Astrocyte of the hippocampus (primary cell): ENCODE measurements at places on chromosomes 13 and 19.

DNA sequence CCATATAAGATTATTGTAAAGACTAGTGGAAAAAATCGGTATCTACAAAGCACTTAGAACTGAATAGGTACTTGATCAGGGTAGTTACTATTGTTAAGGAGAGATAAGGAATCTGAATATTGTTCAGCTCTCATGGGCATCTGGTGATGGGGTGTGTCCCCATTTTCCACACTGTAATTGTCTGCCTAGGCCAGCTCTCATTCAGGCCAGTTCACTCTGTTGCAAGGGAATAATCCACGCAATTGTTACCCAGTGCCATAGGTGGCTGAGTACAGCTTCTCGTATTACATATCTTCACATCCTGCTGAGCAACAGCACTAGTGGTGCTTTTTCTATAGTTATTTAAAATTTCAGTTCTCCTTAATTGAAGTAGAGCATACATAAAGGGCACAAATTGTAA is 45.6 kb upstream of the C13orf42 start:
- no peak for DNase-seq

DNA sequence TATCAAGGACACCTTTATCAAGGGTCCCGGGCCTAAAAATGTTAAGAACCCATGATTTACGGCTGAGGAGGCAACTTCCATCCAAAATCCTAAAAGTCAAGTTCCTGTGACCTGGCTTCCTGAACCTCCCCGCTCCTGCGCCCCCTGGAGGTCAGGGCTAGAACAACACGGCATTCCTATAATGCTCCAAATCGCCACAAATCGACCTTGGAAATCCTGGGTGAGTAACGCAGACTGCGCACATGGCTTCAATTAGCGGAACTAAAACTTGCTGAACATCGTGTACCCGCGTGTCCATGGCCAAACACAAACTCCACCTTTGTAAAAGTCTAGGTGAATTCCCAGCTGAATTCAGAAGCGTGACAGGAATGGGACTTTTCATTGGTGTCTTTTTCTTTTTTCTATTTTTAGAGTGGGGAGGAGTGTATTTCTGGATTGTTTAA is 4.3 kb upstream of the C5AR1 start:
- peak; percentile 79 for DNase-seq

DNA sequence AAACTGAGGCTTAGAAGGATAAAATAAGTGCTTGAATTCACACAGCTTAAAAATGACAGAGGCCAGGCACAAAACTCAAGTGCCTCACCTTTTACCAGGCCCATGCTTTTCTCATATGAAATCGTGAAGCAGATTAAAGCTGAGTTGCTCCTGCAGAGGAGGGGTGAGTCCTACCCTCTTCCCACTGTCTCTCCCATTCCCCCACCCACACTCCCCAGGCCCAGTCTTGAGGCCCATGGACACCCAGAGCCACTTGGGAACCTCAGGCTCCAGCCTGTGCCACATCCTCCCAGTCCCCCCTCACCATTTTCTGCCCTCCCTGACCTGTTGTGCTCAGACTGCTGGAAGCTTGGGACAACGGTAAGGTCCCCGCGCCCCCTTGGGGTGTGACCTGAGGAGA is 17.5 kb downstream of the ZNF574 start:
- DNase-seq = no peak

DNA sequence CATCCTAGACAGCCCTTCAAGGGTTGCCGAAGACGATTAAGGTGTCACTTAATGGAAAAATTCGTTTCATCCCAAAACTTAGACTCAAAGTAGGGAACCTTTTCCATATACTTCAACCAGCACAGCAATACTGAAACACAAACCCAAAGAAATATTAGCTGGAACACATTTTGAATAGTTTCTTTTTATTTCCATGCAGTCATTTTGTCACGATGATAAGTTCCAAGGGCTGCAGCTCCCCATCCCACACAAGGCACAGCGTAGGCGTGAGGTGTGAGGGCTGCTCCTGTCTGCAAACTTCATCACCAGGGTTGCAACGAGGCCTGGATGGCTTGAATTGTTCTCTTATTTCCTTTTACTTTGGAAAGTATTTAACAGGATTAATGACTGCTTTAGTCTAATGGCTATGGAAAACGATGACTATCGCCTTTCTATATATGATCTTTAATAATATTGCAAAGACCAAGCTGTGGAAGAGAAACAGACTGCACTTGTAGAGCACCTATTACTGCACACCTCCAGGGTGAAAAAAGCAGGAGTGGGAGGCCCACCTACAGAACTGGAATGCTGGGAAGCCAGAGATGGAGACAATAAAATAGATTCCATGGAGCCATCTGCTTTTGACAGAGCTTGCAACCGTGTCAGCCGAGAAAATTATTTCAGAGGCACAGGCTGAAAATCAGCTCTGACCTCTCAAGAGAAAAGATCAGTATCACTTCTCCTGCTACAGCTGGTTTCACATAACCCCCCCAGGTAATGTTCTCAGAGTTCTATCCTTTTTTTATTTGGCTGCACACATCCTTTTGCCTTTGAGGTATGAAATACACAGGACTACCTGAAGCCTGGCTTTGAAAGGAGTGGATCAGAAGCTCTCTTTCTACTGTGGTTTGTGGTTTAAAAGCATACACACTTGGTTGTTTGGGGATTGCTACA is 274.5 kb upstream of the NBEA start:
- no peak for DNase-seq

DNA sequence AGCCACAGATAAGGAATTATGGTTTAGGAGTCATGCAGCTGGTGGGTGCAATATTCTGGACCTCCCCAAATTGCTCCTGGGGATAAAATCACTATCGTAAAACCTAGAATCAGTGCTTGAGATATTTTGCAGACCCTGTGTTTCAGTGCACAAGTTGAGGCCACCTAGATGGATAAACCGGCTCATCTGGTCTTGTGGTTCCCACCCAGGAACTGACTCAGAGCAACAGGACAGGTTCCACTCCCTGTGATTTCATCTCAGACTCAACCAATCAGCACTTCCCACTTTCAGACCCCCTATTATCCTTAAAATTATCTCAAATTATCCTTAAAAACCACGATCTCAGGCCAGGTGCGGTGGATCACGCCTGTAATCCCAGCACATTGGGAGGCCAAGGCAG is 21.0 kb downstream of the FBXL12 start:
- no peak for DNase-seq
